ENCODE measurements at places on chromosomes 11 and 22.

GRCh38 chr22:26552466-26552865, 37.5 kb downstream of the TPST2 start:
- no peak for DNase-seq

GRCh38 chr11:78595436-78596130, 20.9 kb upstream of the NARS2 start:
- no peak for DNase-seq

DNA sequence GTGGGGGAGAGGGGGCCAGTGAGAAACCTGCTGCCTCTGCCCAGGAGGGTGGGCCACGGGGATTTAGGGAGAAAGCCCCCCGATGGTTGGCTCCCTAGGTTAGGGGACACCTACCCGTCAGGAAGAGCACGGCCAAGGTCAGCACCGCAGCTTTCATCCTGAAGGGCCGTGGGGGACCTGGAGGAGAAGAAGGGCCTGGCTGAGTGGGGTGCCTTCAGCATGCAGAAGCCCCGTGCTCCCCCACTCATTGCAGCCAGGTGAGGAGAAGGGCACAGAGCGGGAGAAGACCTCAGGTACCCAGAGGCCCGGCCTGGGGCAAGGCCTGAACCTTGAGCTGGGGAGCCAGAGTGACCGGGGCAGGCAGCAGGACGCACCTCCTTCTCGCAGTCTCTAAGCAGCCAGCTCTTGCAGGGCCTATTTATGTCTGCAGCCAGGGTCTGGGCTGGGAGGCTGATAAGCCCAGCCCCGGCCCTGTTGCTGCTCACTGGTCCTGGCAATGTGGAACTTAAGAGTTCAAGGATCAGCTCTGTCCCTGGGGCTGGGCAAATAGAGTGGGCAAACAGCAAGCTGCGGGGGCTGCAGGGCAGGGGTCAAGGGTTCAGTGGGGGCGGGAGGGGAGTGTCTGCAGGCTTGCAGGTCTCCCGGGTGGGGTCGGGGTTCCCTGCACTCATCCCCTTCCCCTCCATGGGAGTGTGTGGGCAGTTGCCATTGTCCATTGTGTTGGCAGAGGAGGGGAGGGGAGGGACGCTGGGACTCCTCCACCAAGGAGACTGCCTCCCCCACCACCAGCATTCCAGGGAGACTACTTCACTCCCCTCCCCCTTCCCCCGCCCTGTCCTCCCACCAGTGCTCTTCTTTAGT, at the start of gene APOA1:
Gene APOA1, minus strand, starts transcription at position 392 of the 861 bp plus-strand sequence. Its CDS starts 235 bp downstream, at position 157.
- no peak for DNase-seq

DNA sequence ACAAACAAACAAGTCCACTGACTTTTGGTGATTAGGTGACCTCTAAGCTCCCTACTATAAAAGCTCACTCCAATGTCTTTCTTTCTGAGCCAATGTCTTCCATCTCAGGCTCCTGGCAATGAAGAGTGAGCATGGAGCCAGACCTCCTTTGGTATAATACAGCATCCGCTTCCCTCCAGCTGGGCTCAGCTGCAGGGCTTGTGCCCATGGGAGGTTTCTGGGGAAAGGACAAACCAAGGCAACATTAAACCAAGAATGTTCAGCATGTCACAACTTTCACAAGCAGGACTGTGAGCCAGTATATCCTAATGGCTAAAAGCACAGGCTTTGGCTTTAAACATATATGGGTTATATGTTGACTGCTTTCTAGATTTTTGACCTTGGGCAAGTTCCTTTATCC, 58.8 kb downstream of the EHF start:
- DNase-seq: no peak

GRCh38 chr22:29625090-29625825, 21.8 kb downstream of the NF2 start:
- peak; percentile 41 for DNase-seq

DNA sequence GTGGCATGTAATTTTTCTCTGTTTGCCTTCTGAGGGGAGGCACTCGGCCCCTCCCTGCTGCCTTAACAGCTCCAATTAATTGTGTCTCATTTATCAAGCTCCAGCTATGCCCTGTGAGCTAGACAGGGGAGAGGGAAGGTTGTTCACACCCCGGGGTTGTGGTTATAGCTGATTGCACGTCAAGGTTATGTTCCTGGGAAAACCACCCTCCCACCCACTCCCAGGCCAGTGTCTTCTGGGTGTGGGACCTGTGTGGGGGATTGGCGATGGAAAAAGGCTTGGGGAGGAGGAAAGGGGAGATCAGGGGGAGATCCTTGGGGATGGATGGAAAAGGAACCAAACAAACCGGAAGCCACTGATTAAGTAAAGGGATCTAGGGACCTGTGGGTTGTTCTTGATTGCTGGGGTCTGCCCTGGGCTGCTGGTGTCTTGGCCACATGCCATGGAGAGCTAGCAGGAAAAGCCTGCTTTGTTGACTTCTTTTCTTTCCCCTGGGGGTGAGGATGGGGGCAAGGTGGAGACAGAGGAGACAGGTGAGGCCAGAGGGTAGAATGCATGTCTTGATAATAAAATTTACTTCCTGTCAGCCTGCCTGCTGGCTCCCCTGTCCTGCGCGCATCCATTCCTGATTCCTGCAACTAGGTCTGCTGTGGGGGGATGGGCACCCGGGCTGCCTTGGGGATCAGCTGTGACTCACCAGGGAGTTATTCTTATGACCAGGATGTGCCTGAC, 13.5 kb upstream of the SORL1-AS1 start:
- peak; percentile 87 for DNase-seq

DNA sequence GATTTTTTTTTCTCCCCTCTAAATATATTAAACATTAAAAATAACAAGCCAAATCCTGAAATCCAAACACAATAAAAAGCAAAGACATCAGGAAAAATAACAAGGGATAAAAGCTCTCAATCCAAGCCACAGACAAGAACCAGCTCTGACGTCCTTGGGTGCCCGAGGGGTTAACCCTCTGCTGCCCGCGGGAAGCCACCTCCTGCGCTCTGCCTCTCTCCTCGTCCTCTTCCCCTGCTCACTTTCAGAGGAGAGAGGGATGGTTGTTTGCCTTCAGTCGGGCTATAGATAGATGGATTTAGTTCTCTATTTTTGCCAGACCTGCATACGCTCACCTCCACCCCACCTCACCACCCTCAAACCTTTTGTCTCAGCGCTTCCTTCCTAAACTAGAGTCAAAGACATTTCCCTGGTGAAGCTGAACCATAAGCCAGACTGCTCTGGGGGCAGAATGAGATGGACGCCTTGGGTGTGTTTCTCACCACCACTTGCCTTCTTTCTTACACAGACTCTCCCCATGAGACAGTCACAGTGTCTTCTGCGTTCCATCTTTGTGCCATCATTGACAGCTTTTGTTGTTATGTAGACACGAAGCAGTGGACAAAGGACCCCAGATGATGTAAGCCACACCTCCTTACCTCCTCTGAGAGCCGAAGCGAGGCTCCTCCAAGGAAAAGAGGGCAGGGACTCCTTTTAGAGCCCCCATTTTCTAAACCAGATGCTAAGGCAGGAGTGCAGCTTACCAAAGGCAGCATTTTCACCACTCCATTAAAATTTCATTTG, 142.5 kb upstream of the HSD17B12 start:
- no peak for DNase-seq

All from SHP77 (cell line).